Naive thymus-derived CD8-positive, alpha-beta T cell (primary cell): ENCODE measurements at places on chromosomes 13 and 19. TPM values are rescaled to one million over a fixed set of nuclear protein-coding genes. Genes with fewer than 3 reads are reported as not detected.

- H3K36me3 ChIP-seq = no peaks in the 10 kb centered on the region
- peaks cover 8% of the 10 kb centered on the region for H3K27me3 ChIP-seq
- H3K4me1 ChIP-seq = peaks cover 4% of the 10 kb centered on the region
- no peak overlapping the region for H3K4me3 ChIP-seq
Measured at GRCh38 chr19:2726160-2726855, 5.1 kb upstream of the DIRAS1 start.

The IFI30 gene
- total RNA-seq = 13.7 TPM

GRCh38 chr13:59452189-59452890, 711.4 kb downstream of the DIAPH3 start:
- no peaks in the 10 kb centered on the region for H3K27me3 ChIP-seq
- H3K4me1 ChIP-seq = no peaks in the 10 kb centered on the region
- no peaks in the 10 kb centered on the region for H3K36me3 ChIP-seq
- no peak overlapping the region for H3K27ac ChIP-seq
- DNase-seq = no peak

The ZNF440 gene
- total RNA-seq = 21.8 TPM

GRCh38 chr19:18793144-18794028, 2.3 kb upstream of the COMP start:
- peaks cover 11% of the 10 kb centered on the region for H3K4me1 ChIP-seq
- no peak overlapping the region for H3K4me3 ChIP-seq
- peak overlapping the region; percentile 14 for H3K27ac ChIP-seq
- H3K36me3 ChIP-seq = peaks cover 4% of the 10 kb centered on the region

DNA sequence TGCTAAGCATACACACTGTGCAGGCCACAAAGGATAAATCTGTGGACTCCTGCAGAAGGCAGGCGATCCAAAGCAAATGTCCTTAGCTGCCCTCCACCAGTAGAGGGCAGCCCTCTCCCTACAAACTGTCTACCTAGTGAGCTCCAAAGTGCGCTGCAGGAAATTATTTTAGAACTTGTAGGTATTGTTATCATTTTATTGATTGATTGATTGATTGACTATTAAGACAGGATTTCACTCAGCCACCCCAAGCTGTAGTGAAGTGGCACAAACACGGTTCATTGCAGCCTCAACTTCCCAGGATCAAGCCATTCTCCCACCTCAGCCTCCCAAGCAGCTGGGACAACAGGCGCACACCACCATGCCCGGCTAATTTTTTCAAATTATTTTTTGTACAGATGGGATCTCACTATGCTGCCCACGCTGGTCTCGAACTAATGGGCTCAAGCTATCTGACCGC, 37.3 kb downstream of the RNF6 start:
- no peaks in the 10 kb centered on the region for H3K36me3 ChIP-seq
- H3K27me3 ChIP-seq = no peaks in the 10 kb centered on the region
- H3K4me1 ChIP-seq = peaks cover 24% of the 10 kb centered on the region
- peak overlapping the region; percentile 90 for H3K27ac ChIP-seq
- H3K4me3 ChIP-seq = peak overlapping the region; percentile 58

GRCh38 chr19:49064029-49064629, 489 bp downstream of the NTF4 start:
- DNase-seq = no peak
- H3K4me3 ChIP-seq = no peak overlapping the region
- peaks cover 1% of the 10 kb centered on the region for H3K4me1 ChIP-seq
- H3K27me3 ChIP-seq = peaks cover 50% of the 10 kb centered on the region

- peaks cover 10% of the 10 kb centered on the region for H3K36me3 ChIP-seq
- H3K4me1 ChIP-seq = peaks cover 17% of the 10 kb centered on the region
- H3K4me3 ChIP-seq = no peak overlapping the region
Measured at GRCh38 chr19:50324331-50324730, 4.8 kb downstream of the KCNC3 start.

DNA sequence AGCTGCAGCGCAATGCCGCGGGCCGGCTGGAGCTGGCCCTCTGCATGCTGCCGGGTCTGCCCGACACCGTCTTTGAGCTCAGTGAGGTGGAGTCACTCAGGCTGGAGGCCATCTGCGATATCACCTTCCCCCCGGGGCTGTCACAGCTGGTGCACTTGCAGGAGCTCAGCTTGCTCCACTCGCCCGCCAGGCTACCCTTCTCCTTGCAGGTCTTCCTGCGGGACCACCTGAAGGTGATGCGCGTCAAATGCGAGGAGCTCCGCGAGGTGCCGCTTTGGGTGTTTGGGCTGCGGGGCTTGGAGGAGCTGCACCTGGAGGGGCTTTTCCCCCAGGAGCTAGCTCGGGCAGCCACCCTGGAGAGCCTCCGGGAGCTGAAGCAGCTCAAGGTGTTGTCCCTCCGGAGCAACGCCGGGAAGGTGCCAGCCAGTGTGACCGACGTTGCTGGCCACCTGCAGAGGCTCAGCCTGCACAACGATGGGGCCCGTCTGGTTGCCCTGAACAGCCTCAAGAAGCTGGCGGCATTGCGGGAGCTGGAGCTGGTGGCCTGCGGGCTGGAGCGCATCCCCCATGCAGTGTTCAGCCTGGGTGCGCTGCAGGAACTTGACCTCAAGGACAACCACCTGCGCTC, 3.8 kb upstream of the MAP2K7 start:
- H3K4me3 ChIP-seq = no peak overlapping the region
- no peak overlapping the region for H3K27ac ChIP-seq
- DNase-seq = no peak
- H3K27me3 ChIP-seq = peaks cover 10% of the 10 kb centered on the region

The ZNF256 gene
- 22.8 TPM for total RNA-seq

GRCh38 chr19:23415561-23416191, 20.4 kb upstream of the ZNF91 start:
- H3K36me3 ChIP-seq = peaks cover 4% of the 10 kb centered on the region
- peak overlapping the region; percentile 80 for H3K4me3 ChIP-seq
- H3K27me3 ChIP-seq = peaks cover 25% of the 10 kb centered on the region
- H3K4me1 ChIP-seq = peaks cover 11% of the 10 kb centered on the region

The ZNF132 gene
- 10.6 TPM for total RNA-seq

DNA sequence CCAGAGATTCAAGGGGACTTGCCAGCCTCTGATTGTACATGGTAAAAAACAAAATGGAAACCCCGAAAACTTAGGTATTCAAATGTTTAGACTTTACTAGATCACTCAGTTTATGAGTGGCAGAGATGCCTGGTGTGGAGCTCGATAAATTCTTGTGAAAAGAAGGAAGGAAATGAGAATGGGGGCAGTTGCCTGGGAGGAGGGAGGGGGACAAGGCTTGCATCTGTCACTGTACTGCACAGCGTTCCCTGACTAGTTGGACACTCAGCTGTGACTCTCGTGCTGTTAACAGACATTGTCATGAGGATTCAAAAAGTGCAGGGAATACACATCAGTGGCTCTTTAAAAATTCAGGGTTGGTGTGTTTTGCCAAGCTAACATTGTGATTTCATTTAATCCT, 232.9 kb downstream of the ZIC5 start:
- no peak overlapping the region for H3K4me3 ChIP-seq
- no peaks in the 10 kb centered on the region for H3K27me3 ChIP-seq
- H3K27ac ChIP-seq = no peak overlapping the region
- no peak for DNase-seq
- peaks cover 5% of the 10 kb centered on the region for H3K4me1 ChIP-seq
- H3K36me3 ChIP-seq = no peaks in the 10 kb centered on the region

DNA sequence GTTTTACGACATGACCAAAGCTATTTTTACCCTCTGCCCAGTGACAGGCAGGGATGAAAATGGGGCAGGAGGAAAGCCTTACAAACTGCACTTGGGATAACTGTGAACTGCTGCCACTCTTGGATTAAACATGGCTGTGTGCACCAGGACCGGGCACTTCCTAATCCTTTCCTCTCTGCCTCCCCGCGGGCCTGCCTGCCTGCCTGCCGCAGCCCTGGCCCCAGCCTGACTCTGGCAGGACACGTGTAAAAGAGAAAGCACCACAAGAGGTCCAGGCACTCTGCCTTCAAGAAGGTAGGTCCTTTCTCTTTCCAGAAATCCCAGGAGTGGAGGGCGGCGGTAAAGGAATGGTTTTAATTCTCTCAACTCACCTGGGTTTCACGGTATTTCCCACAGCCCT, 4.8 kb downstream of the TSHZ3 start:
- peaks cover 3% of the 10 kb centered on the region for H3K36me3 ChIP-seq
- H3K4me3 ChIP-seq = no peak overlapping the region
- H3K27me3 ChIP-seq = peaks cover 41% of the 10 kb centered on the region
- peaks cover 14% of the 10 kb centered on the region for H3K4me1 ChIP-seq
- no peak overlapping the region for H3K27ac ChIP-seq

- DNase-seq = no peak
- no peaks in the 10 kb centered on the region for H3K36me3 ChIP-seq
- no peak overlapping the region for H3K27ac ChIP-seq
- H3K4me1 ChIP-seq = no peaks in the 10 kb centered on the region
- peaks cover 3% of the 10 kb centered on the region for H3K27me3 ChIP-seq
Measured at GRCh38 chr13:43432958-43433357, 353.8 kb downstream of the ENOX1 start.

- H3K27me3 ChIP-seq = no peaks in the 10 kb centered on the region
- no peak overlapping the region for H3K27ac ChIP-seq
- peaks cover 28% of the 10 kb centered on the region for H3K4me1 ChIP-seq
- H3K4me3 ChIP-seq = no peak overlapping the region
- H3K36me3 ChIP-seq = no peaks in the 10 kb centered on the region
- no peak for DNase-seq
Measured at GRCh38 chr13:24207841-24208667, 47.5 kb downstream of the SPATA13 start.

GRCh38 chr13:111115965-111116521, 933 bp downstream of the ARHGEF7 start:
- peaks cover 62% of the 10 kb centered on the region for H3K27me3 ChIP-seq
- peaks cover 17% of the 10 kb centered on the region for H3K4me1 ChIP-seq
- peaks cover 10% of the 10 kb centered on the region for H3K36me3 ChIP-seq
- H3K4me3 ChIP-seq = peak overlapping the region; percentile 89

DNA sequence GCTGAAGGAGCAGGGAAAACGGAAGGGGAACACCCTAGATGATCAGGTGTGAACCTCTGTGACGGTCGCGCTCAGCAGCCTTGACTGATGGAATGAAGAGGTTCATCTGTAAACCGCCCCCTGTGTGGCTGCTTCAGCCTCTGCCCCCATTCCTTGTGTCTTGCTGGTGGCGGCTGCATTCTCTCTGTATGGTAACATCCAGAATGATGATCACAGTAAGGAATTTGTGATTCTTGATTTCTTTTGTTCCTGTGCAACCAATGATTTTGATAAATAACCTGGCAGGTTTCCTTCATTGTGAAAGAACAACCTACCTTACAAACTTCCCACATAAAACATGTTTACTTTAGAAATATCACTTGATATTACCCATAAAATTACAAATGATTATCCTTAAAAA, 118.7 kb upstream of the MCF2L start:
- no peak overlapping the region for H3K27ac ChIP-seq
- H3K27me3 ChIP-seq = no peaks in the 10 kb centered on the region
- H3K36me3 ChIP-seq = peaks cover 5% of the 10 kb centered on the region
- DNase-seq = no peak
- no peaks in the 10 kb centered on the region for H3K4me1 ChIP-seq

GRCh38 chr19:47402504-47402903, 16.8 kb downstream of the MEIS3 start:
- peaks cover 5% of the 10 kb centered on the region for H3K4me1 ChIP-seq
- H3K4me3 ChIP-seq = no peak overlapping the region
- peaks cover 51% of the 10 kb centered on the region for H3K27me3 ChIP-seq
- DNase-seq = no peak
- peaks cover 4% of the 10 kb centered on the region for H3K36me3 ChIP-seq
- H3K27ac ChIP-seq = no peak overlapping the region

- H3K27me3 ChIP-seq = no peaks in the 10 kb centered on the region
- peaks cover 62% of the 10 kb centered on the region for H3K36me3 ChIP-seq
- no peak overlapping the region for H3K27ac ChIP-seq
Measured at GRCh38 chr13:100323937-100324336, 235.0 kb downstream of the PCCA start.

GRCh38 chr13:35473206-35473775, 3.2 kb downstream of the MAB21L1 start:
- no peak for DNase-seq
- peaks cover 21% of the 10 kb centered on the region for H3K36me3 ChIP-seq
- no peak overlapping the region for H3K27ac ChIP-seq
- H3K4me3 ChIP-seq = no peak overlapping the region
- peaks cover 16% of the 10 kb centered on the region for H3K4me1 ChIP-seq
- peaks cover 83% of the 10 kb centered on the region for H3K27me3 ChIP-seq

DNA sequence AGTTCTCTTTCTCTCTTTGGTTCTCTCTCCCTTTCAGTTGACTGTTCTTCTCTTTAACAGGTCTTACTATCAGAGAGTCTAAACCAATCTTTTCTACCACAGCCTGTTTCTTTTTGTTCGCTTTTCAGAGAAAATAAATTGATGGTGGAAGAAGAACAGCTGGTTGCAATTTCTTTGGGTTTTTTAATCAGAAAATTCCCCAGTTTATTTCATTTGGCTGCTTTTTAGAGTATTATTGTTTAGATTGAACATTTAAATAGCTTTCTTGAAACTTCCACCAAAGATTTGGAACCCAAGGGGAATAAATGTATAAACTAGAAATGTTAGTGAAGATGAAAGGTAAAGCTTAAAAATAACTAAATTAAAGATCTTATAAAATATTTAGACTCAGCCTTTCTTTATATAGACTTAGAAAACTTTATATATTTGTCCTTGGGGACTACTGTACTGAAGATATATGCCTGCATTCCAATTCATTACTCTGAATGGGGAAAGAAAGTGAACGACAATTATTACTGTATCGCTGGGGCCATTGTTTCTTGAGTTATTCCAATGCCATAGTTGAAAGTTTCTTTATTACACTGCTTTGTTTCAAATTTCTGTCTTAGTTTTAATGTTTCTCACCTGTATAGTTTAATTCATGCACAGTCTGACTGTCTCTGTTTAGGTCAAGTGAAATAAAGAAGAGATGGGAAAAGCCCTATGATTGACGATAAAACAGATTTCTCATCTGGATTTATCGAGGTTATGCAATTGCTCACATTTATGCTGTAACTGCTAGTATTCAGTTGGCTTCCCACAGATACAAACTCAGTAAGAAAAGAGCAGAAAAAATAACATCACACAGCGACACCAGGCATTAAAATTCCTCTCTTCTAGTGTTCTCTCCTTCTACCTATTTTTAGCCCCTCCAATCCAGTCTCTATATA, 169.4 kb upstream of the CSNK1A1L start:
- no peaks in the 10 kb centered on the region for H3K36me3 ChIP-seq
- H3K27me3 ChIP-seq = no peaks in the 10 kb centered on the region
- H3K4me3 ChIP-seq = no peak overlapping the region
- DNase-seq = no peak
- H3K4me1 ChIP-seq = no peaks in the 10 kb centered on the region

- H3K36me3 ChIP-seq = no peaks in the 10 kb centered on the region
- no peaks in the 10 kb centered on the region for H3K4me1 ChIP-seq
- DNase-seq = no peak
- H3K27ac ChIP-seq = no peak overlapping the region
Measured at GRCh38 chr13:61751039-61751438, 335.4 kb upstream of the PCDH20 start.

- H3K36me3 ChIP-seq = no peaks in the 10 kb centered on the region
- H3K4me1 ChIP-seq = peaks cover 31% of the 10 kb centered on the region
- H3K4me3 ChIP-seq = no peak overlapping the region
- no peak overlapping the region for H3K27ac ChIP-seq
- no peaks in the 10 kb centered on the region for H3K27me3 ChIP-seq
- no peak for DNase-seq
Measured at GRCh38 chr13:51619614-51620013, 35.4 kb downstream of the WDFY2 start.

The ZNF616 gene
- 16.7 TPM for total RNA-seq
